Activated naive CD4-positive, alpha-beta T cell treated with anti-CD3 and anti-CD28 coated beads, Interleukin-2, amount 10 ng/mL, durations not matched to agents 5 hours and 36 hours (primary cell): ENCODE measurements at places on chromosomes 5 and 9. TPM values are rescaled to one million over a fixed set of nuclear protein-coding genes. Genes with fewer than 3 reads are reported as not detected.

The MEIKIN gene
- 1.2 TPM for total RNA-seq

The IPPK gene
- 8.7 TPM for total RNA-seq

The NUP155 gene
- 36.9 TPM for total RNA-seq

The GBA2 gene
- total RNA-seq: 55.3 TPM

The CDH18 gene
- not detected for total RNA-seq

The PCDHB11 gene
- not detected for total RNA-seq

The RABL6 gene
- 92.1 TPM for total RNA-seq

The OGN gene
- not detected for total RNA-seq

The CDH10 gene
- not detected for total RNA-seq

The CNTNAP3 gene
- total RNA-seq: not detected

The AJM1 gene
- total RNA-seq: 5.6 TPM

The LCN1 gene
- total RNA-seq: not detected

The BTNL9 gene
- total RNA-seq: not detected

The TUSC1 gene
- total RNA-seq: not detected

The ZCCHC7 gene
- total RNA-seq: 24.9 TPM

The TAL2 gene
- not detected for total RNA-seq

The IL13 gene
- 4.9 TPM for total RNA-seq

The WDR38 gene
- total RNA-seq: not detected

The YTHDC2 gene
- total RNA-seq: 33.0 TPM

The BAAT gene
- total RNA-seq: not detected

The TPRN gene
- total RNA-seq: 9.7 TPM

The WHRN gene
- total RNA-seq: 1.2 TPM

The PRR16 gene
- total RNA-seq: not detected

The DMRT3 gene
- not detected for total RNA-seq

The EQTN gene
- not detected for total RNA-seq

The SOX30 gene
- not detected for total RNA-seq

The NEUROG1 gene
- not detected for total RNA-seq

The SLC34A3 gene
- total RNA-seq: not detected

The OR1Q1 gene
- not detected for total RNA-seq

The AGXT2 gene
- not detected for total RNA-seq

The LCN2 gene
- not detected for total RNA-seq

The ANGPTL2 gene
- total RNA-seq: not detected

The ZDHHC11B gene
- 0.24 TPM for total RNA-seq

The ADAMTSL1 gene
- not detected for total RNA-seq

The SH3RF2 gene
- total RNA-seq: not detected

The SH3TC2 gene
- not detected for total RNA-seq

The ACTBL2 gene
- not detected for total RNA-seq

The DNAJC25 gene
- 3.9 TPM for total RNA-seq

The FAM221B gene
- total RNA-seq: not detected

The PCA3 gene
- total RNA-seq: not detected

The IRX4 gene
- total RNA-seq: not detected

The PCDHGB7 gene
- not detected for total RNA-seq

The NPR3 gene
- total RNA-seq: not detected
